ENCODE measurements at places on chromosomes 6 and 20. TPM values are rescaled to one million over a fixed set of nuclear protein-coding genes. Genes with fewer than 3 reads are reported as not detected.

GRCh38 chr6:5341845-5342244, 80.5 kb downstream of the FARS2 start:
- no peak for DNase-seq

GRCh38 chr6:82408952-82409431, 45.4 kb downstream of the TPBG start:
- DNase-seq: no peak

GRCh38 chr6:2773449-2773848, 8.3 kb downstream of the WRNIP1 start:
- DNase-seq: no peak

DNA sequence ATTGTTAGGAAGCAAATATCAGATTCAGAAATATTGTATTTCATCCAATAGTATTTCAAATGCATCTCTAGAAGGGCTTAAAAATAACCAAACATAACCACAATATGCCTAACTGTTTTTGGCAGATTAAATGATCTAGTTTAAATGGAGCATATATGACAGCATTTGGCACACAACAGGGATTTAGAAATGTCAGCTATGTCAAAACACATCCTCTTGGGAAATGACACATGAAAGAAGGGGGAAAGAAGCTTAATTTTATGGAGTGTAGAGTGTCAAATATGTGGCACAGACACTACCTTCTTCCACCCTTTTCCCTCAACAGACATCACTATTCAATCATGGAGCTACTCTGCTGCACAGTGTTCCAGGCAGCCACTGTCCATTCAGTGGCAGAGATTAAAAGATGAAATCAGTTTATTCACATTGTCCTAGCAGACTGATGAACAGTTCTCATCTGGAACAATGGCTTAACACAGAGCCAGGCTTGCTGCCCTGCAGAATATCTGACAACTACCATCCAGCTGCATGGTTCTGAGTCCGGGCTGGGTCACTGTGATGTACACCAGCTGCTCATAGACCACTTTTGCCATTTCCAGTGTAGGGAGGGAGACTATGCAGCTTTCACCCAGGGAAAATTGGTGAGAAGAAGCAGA, 349.8 kb downstream of the DHX35 start:
- DNase-seq: no peak

DNA sequence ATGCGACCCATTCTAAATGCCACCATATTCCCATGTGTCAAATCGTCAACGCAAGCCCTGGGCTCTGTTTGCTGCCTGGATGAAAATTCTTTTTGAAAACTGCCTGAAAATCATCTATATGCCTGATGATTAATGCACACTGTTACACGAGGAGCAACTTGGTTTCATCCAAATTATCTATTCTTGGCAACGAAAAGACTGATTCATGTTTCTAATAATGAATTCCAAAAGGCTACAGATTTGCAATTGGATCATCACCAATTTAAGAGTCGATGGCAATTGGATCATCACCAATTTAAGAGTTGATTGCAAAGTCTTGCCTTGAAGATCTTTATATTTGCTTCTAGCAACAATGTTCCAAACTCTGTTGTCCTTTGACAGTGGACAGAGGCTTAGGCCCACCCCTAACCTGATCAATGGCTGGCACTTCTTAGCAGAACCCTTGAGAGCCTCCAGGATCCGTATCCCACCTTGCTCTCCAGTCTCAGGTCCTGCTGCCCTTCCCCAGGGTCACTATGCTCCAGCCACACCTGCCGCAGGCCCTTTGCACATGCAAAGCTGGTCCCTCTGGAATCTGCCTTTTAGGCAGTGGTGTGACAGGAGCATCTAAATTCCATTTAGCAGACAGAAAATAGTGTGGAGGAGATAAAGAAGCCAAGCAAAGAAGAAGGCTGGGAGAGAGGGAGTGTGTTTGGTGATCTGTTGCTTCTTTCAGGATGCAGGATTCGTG, 460.9 kb upstream of the SULF2 start:
- DNase-seq: no peak

CCM2L gene
- total RNA-seq: 8.3 TPM

GRCh38 chr6:10408457-10408856, 6.4 kb downstream of the TFAP2A start:
- no peak for DNase-seq

BNIP5 gene
- total RNA-seq: not detected

ABHD16B gene
- not detected for total RNA-seq

DNA sequence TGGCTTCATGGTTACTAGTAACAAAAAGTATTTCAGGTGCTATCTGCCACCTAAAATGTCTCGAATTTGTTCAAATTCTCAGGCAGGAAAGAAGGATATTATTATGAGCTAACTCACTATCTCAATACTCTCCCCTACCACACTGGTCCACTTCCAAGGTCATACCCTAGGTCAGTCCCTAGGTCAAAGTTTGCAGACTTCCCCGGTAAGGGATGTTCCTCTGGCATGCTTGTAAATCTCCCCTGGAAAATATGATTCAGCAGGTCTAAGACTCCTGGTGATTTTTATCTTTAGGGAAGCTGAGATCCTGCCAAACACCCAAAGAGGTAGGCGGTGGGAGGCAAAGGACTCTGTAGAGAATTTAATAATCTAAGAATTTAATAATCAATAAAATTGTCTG, 6.7 kb downstream of the AHCY start:
- peak; percentile 17 for DNase-seq

DNA sequence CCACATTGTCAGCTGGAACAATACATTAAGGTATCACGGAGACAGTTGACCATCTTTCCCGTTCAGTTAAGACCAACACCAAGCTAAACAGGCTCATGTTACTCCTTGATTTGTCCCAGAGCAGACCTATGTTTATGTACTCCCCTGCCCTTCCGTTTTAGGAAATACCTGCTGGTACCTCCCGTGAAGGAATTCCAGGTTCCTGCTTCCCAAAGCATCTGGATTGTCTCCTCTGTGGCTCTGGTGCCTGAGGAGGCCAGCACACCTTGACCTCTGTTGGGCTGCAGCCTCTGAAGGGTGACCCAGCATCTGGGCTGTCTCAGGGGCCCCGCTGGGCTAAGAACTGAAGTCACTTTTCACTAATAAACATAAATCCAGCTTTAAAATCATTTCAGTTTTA, 647.8 kb upstream of the MARCKS start:
- peak; percentile 15 for DNase-seq

DNA sequence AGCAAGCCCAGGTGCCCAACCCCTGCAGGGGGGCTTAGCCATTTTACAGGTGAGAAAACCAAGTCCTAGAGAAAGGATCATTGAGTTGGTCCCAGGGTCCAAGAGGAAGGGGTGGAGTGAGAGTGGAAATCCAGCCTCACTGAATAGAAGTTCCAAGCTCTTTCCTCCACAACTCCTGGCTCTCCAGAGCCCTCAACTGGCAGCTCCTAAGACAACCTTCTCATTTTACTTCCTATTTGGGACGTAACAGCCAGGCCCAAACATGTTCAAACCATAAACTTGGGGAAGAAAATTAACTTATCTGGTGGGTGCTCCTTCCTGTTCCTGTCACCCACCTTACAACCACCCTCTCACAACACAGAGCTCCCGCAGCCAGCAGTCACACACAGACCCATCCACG, 57.9 kb downstream of the PRND start:
- DNase-seq: no peak

DNA sequence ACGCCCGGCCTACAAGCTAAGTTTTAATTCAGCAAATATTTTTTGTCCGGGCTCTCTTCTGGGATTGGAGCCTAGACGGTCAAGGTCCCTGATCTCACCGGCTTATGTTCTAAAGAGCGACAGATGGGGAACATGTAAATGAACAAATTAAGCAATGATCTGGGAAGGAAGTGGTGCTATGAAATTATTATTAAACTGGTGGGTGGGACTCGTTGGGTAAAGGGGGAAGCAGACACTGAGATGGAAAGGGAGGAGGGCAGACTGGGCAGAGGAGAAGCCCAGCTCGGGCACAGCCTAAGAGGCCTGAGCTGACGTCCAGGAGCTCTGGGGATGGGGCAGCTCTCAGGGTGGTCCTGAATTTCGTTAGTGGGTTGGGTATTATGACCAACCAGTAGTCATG, 81.8 kb upstream of the AGPAT4 start:
- DNase-seq: no peak

SOX4 gene
- 121 TPM for total RNA-seq

DNA sequence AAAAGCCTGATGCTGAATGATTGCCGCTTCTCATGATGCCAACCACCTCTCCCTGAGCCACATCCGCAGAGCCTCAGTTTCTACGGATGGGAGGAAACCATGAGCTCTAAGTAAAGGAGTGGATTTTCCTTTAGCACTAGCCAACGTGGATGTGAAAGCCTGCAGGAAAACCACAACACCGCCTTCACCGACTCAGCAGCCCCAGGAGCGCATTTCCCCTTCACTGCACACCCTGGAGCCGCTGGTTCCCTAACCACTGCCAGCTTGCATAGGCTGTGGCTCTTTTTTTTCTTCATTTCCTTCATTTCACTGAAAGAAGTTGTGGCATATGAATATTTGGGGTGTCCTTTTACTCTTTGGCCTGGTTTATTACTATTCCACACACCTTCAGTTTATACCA, 50.5 kb upstream of the SSTR4 start:
- no peak for DNase-seq

DNA sequence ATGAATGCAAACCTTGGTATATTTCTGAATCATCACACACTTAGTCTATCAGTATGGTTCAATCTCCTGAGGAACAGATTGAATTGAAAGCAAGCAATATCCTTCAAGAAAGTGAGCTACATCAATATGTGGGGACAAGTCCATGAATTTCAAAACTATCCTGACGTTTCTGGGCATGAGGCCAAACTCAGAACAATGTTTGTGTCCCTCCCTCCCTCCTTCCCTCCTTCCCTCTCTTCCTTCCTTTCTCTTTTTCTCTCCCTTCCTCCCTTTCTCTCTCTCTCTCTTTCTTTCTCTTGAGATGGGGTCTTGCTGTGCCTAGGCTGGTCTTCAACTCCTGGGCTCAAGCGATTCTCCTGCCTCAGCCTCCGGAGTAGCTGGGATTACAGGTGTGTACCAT, 27.9 kb upstream of the SYNCRIP start:
- DNase-seq: no peak

DNA sequence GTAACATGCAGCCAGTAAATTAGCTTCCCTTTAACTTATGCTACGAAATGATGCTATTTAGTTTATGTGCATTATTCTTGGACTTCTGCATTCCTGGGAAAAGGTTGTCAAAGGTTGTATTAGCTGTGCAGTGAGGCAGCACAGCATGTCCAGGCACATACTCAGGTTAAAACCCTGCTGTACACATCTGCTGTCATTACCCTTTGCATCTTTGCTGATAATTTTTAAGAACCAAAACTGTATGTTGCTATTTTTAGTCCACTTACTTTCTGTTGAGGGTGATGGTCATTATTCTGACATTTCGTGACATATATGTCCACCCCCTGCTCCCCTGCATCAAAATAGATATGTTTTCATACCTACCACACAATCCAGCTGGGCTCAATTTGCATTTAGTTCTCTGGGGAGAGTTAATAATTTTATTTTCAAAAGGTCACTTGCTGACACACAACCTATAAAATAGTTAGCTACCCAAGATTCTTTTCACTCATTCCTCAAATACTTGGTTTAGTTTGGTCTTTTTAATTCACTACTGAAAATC, 142.5 kb upstream of the SPACA1 start:
- DNase-seq: no peak

HDGFL1 gene
- total RNA-seq: not detected

- DNase-seq: no peak
These were observed 24.1 kb downstream of the STK4 start for GRCh38 chr20:44990425-44990824.

- DNase-seq: peak; percentile 49
These were observed 10.7 kb upstream of the LAMP5 start for GRCh38 chr20:9503526-9504245.

- peak; percentile 64 for DNase-seq
These were observed 44.8 kb upstream of the SLC2A12 start for GRCh38 chr6:134097114-134097707.

RXRB gene
- 18.1 TPM for total RNA-seq

ENPP4 gene
- 3.0 TPM for total RNA-seq

DNA sequence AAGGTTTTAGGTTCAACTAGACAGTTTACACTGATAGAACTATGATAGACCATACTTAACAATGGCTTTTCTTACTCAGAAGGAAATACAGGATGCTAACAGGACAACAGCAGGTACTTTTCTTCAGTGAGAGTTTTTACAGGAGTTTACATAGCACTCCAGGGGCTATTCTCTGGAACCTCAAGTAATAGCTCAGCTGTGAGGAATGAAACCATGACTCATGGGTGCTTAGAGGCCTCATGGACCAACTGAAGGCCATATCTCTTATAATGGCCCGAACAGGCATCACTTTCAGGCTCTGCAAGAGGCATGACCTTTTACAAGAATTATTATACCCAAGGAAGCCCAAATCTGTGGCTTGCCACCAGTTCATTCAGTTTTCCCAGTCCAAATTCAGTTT, 31.8 kb downstream of the TREML1 start:
- no peak for DNase-seq

DNA sequence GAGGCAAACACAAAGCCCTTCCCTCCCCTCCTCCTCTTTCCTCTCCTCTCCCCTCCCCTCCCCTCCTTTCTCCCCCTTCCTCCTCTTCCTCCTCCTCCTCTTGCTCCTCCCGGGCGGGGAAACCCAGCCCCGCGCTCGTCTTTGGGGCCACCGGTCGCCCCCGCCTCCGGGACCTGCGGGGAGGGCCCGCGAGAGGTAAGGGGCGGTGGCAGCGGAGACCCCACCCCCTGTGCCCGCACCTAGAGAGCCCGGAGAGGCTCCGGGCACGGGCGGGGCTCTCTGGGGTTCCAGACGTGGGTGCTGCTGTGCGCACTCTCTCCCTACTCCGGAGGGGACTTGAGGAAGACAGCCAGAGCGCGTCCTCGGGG, at the start of gene RIN2:
Gene RIN2 (plus strand): TSS at position 126 of the 368 bp plus-strand sequence. CDS start 131,344 bp downstream, outside the sequence.
- DNase-seq: no peak

FABP7 gene
- 0.28 TPM for total RNA-seq

DNA sequence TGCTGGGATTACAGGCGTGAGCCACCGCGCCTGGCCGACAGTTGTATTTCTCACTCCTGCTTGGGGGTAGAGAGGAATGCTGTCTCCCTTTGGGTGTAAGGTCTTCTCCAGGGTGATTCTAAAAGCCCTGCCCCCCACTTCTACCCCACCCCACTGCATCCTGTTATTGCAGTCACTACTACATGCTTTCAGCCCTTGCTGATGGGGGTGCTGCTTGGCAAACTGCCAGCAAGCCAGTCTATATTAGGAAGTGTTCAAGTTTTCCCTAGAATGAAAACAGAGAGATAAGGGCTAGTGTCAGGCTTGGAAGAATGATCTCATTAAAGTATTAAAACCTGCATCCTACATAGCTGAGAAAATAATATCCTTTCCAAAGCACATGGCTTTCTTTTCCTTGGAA, 31.3 kb downstream of the TTI1 start:
- DNase-seq: no peak

GRCh38 chr20:53708129-53708968, 114.7 kb upstream of the ZNF217 start:
- no peak for DNase-seq

DNA sequence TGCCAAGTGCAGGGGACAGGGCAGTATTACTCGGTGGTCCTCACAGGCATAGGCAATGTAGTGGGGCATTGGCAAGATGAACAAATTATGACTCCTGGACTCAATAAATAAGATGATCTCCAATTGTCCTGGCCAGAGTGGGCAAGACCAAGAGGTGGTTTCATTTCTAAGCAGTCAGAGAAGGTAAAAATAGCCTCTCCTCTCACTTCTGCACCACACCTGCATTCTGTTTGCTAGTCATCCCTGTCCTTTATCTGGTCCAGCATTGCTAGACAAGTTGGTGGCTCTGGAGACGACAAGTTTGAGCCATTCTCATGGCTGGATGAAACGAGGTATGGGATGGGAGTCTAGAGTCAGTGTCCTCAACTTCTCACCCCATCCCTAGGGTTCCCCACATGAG, 83.0 kb downstream of the BANF2 start:
- no peak for DNase-seq

Data from H7 (cell line).